ENCODE measurements at places on chromosomes 2 and 18. TPM values are rescaled to one million over a fixed set of nuclear protein-coding genes. Genes with fewer than 3 reads are reported as not detected.

DNA sequence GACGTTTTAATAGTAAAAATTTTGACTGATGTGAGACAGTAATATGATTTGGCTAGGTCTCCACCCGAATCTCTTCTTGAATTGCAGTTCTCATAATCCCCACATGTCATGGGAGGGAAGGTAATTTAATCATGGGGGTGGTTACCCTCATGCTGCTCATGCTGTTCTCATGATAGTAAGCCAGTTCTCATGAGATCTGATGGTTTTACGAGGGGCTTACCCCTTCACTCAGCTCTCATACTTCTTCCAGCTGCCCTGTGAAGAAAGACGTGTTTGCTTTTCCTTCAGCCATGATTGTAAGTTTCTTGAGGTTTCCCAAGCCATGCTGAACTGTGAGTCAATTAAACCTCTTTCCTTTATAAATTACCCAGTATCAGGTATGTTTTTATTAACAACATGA lies 327.0 kb upstream of the CDH7 start:
- H3K4me1 ChIP-seq: no peaks in the 10 kb centered on the region
- no peaks in the 10 kb centered on the region for H3K36me3 ChIP-seq
- H3K27me3 ChIP-seq: no peaks in the 10 kb centered on the region
- H3K27ac ChIP-seq: no peak overlapping the region

- no peak overlapping the region for H3K4me3 ChIP-seq
- no peak overlapping the region for H3K27ac ChIP-seq
- H3K27me3 ChIP-seq: no peaks in the 10 kb centered on the region
- no peak for DNase-seq
- no peaks in the 10 kb centered on the region for H3K36me3 ChIP-seq
Observed at GRCh38 chr2:69680001-69680675, 36.6 kb upstream of the AAK1 start.

Gene GPR35
- total RNA-seq: 2.8 TPM

Gene FRZB
- 13.8 TPM for total RNA-seq

Gene XIRP2
- total RNA-seq: not detected

- no peak overlapping the region for H3K27ac ChIP-seq
- H3K36me3 ChIP-seq: no peaks in the 10 kb centered on the region
- DNase-seq: peak; percentile 22
- H3K4me3 ChIP-seq: no peak overlapping the region
- H3K4me1 ChIP-seq: peaks cover 53% of the 10 kb centered on the region
Observed at GRCh38 chr2:28607730-28608499, 112.1 kb downstream of the PLB1 start.

GRCh38 chr2:168687314-168687713 lies 115.1 kb upstream of the NOSTRIN start:
- peaks cover 48% of the 10 kb centered on the region for H3K4me1 ChIP-seq
- peaks cover 7% of the 10 kb centered on the region for H3K36me3 ChIP-seq
- H3K4me3 ChIP-seq: no peak overlapping the region
- no peaks in the 10 kb centered on the region for H3K27me3 ChIP-seq

DNA sequence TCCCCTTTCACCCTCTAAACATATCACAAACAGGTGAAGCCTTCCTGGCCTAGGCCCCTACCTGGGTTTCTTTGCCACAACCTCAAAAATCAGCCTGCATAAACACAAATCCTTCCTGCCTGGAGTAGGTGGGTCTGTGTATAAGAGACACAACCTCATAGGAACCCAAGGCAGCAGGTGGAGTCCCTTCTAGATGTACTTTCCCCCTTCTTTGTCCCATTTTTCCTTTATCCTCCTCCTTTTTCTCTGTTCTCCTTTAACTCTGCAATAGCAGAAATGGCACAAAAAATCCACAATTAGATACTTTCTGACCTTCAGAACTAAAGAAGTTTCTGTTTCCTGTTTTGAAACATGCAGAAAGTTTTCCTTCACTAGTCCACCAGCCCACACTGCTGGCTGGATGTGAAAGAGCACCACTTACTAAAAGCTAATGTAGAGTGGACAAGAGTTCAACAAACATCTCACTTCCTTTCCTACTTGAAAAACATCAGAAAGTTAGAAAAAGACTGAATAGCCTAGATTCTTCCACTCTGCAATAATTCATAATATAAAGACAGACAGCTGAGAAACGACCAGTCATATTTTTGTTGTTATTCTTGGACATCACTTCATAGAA lies 11.2 kb downstream of the SLC40A1 start:
- H3K4me1 ChIP-seq: peaks cover 55% of the 10 kb centered on the region
- peak overlapping the region; percentile 49 for H3K4me3 ChIP-seq

Gene ZSCAN30
- total RNA-seq: 9.8 TPM

- H3K27ac ChIP-seq: peak overlapping the region; percentile 97
- H3K36me3 ChIP-seq: peaks cover 2% of the 10 kb centered on the region
- H3K4me3 ChIP-seq: no peak overlapping the region
- H3K27me3 ChIP-seq: no peaks in the 10 kb centered on the region
Observed at GRCh38 chr18:58361212-58361611, 267.7 kb downstream of the ALPK2 start.

Gene PROM2
- 1.7 TPM for total RNA-seq

- no peak overlapping the region for H3K4me3 ChIP-seq
Observed at GRCh38 chr2:15687720-15688119, 96.1 kb downstream of the DDX1 start.

DNA sequence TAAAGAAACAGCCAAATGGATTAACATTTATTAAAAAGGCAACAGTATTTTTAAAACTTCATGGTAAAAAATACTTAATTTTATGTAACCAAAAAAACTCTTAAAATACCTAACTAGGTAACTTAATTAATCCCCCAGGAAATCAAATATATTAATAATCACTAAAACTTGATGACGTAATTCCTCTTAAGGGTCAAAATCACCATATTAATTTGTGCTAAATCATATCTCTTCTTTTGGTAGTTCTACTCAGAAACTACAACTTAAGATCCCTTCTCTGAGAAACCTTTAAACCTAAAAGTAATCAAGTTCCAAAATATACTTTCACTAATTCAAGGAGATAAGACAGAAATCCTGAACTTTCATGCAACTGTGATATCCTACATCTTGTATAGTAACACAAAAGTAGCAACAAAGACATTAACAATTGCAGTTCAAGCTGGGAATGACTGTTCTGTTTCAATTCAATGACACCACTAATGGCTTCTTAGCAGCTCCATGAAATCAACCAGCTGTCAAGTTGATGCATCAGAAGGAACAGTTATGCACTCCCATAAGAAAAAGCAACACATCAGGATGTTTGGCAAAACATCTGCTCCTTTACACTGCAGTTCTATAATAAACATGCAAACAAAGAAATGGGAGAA lies 4.0 kb downstream of the BAZ2B start:
- H3K4me3 ChIP-seq: peak overlapping the region; percentile 29
- H3K27ac ChIP-seq: peak overlapping the region; percentile 97
- H3K4me1 ChIP-seq: peaks cover 38% of the 10 kb centered on the region
- DNase-seq: no peak
- no peaks in the 10 kb centered on the region for H3K36me3 ChIP-seq

GRCh38 chr18:13804305-13804704 lies 19.6 kb upstream of the MC5R start:
- peaks cover 52% of the 10 kb centered on the region for H3K27me3 ChIP-seq
- no peaks in the 10 kb centered on the region for H3K36me3 ChIP-seq
- H3K27ac ChIP-seq: no peak overlapping the region
- peaks cover 8% of the 10 kb centered on the region for H3K4me1 ChIP-seq

DNA sequence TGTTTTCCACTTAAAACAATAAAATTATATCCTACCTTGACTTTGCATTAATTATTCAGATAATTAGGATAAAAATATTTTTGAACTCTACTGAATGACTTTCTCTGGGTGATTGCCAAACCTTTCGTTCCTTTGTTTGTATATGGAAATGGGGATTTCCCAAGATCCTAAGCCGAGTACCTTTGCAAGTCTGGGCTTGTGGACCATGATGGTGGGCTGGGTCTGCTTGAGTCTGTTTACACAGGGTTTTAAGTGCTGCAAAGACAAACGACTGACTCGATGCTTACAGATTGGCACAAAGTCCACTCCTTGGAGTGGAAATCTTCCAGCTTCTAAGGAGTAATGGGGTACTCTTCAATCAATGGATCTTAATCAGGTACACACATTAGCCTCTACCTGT lies 659.5 kb downstream of the TSN start:
- no peak for DNase-seq
- H3K27ac ChIP-seq: no peak overlapping the region
- peaks cover 6% of the 10 kb centered on the region for H3K27me3 ChIP-seq
- no peak overlapping the region for H3K4me3 ChIP-seq
- peaks cover 2% of the 10 kb centered on the region for H3K36me3 ChIP-seq

Gene KIDINS220
- 68.2 TPM for total RNA-seq

DNA sequence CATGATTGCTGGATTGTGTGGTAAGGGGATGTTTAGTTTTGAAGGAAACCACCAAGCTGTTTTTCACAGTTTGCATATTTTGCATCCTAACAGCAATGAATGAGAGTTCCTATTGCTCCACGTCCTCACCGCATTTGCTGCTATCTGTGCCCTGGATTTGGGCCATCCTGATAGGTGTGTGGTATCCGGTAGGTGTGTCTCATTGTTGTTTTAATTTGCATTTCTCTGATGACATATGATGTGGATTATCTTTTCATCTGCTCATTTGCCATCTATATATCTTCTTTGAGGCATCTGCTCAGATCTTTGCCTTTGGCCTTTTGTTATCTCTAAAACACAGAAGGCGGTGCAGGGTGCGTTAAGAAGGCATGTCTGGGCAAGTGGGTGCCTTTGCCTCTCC lies 73.3 kb downstream of the LONRF2 start:
- H3K36me3 ChIP-seq: peaks cover 4% of the 10 kb centered on the region
- no peaks in the 10 kb centered on the region for H3K27me3 ChIP-seq
- peaks cover 21% of the 10 kb centered on the region for H3K4me1 ChIP-seq
- no peak overlapping the region for H3K4me3 ChIP-seq

Gene CRYGC
- not detected for total RNA-seq

- DNase-seq: peak; percentile 78
- H3K27ac ChIP-seq: no peak overlapping the region
- peaks cover 40% of the 10 kb centered on the region for H3K27me3 ChIP-seq
- H3K4me1 ChIP-seq: peaks cover 8% of the 10 kb centered on the region
Observed at GRCh38 chr18:34158881-34159690, 65.6 kb downstream of the NOL4 start.

- no peaks in the 10 kb centered on the region for H3K36me3 ChIP-seq
- DNase-seq: no peak
- peaks cover 20% of the 10 kb centered on the region for H3K4me1 ChIP-seq
- H3K27ac ChIP-seq: peak overlapping the region; percentile 85
Observed at GRCh38 chr2:19723021-19723420, 178.8 kb downstream of the TTC32 start.

DNA sequence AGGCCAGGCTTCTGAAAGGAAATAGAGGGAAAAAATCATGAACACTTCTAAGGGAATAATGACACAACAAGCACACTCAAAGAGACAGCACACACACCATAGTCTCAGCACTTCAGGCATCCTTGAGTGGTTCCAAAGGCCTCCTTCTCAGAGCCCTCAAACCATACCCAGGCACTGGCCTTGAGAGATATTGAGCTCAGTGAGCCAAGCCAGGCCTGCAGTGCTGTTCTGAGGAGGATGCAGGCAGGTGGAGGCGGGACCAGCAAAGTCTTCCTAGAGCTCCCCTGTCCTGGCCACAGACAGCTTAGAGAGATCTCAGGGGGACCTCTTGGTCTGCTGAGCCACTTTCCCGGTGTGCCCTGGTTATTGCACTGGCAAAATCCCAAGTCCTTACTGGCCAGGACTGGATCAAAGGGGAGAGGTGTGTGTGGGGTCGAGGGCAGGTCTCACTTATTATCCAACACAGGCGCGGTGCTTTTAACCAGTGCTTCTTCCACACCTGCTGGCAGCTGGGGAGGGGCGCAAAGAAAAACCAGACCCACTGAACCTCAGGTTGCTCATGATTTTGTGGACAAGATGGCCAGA lies 86.8 kb upstream of the HAAO start:
- H3K27ac ChIP-seq: no peak overlapping the region
- H3K4me3 ChIP-seq: no peak overlapping the region
- H3K36me3 ChIP-seq: no peaks in the 10 kb centered on the region

GRCh38 chr2:120932472-120932871 lies 196.8 kb downstream of the GLI2 start:
- peaks cover 65% of the 10 kb centered on the region for H3K4me1 ChIP-seq
- H3K36me3 ChIP-seq: peaks cover 17% of the 10 kb centered on the region
- no peaks in the 10 kb centered on the region for H3K27me3 ChIP-seq

Gene SS18
- total RNA-seq: 86.7 TPM

- no peaks in the 10 kb centered on the region for H3K27me3 ChIP-seq
- no peak overlapping the region for H3K4me3 ChIP-seq
- DNase-seq: no peak
- H3K4me1 ChIP-seq: peaks cover 35% of the 10 kb centered on the region
- peaks cover 13% of the 10 kb centered on the region for H3K36me3 ChIP-seq
Observed at GRCh38 chr2:65070172-65070830, 14.1 kb downstream of the CEP68 start.

Gene KCNF1
- total RNA-seq: not detected

DNA sequence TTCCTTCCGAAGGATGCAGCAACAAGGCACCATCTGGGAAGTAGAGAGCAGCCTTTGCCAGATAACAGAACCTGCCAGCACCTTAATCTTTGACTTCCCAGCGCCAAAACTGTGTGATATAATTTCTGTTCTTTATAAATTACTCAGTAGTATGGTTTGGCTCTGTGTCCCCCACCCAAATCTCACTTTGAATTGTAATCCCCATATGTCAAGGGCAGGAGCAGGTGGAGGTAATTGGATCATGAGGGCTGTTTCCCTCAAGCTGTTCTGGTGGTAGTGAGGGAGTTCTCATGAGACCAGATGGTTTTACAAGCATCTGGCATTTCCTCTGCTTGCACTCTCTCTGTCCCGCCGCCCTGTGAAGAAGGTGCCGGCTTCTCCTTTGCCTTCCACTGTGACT lies 899.9 kb downstream of the TRIB2 start:
- DNase-seq: no peak
- H3K36me3 ChIP-seq: no peaks in the 10 kb centered on the region
- H3K4me3 ChIP-seq: no peak overlapping the region
- no peak overlapping the region for H3K27ac ChIP-seq
- no peaks in the 10 kb centered on the region for H3K27me3 ChIP-seq

- H3K27ac ChIP-seq: no peak overlapping the region
- DNase-seq: no peak
- H3K27me3 ChIP-seq: no peaks in the 10 kb centered on the region
- peaks cover 10% of the 10 kb centered on the region for H3K36me3 ChIP-seq
- H3K4me1 ChIP-seq: peaks cover 4% of the 10 kb centered on the region
- no peak overlapping the region for H3K4me3 ChIP-seq
Observed at GRCh38 chr18:6866552-6867085, 137.1 kb downstream of the ARHGAP28 start.

DNA sequence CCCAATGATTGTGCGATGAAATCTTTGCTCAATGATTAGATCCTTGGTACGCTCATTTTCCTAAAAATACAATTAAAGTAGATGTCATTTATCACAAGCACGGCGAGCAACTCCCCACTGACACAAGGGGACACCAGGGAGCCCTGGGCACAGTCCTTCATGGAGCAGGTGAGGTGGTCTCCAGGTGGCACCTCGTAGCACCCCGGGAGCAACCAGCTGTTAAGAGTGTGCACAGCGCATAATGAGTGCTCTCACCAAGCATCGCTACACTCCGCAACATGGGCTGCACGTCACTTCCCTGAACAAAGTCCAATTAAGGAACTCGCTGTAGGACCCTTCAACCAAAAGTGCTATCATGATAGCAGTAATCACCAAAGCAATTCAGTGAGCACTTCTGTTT lies 59.8 kb downstream of the ANO7 start:
- DNase-seq: no peak
- no peaks in the 10 kb centered on the region for H3K4me1 ChIP-seq
- no peak overlapping the region for H3K27ac ChIP-seq
- H3K4me3 ChIP-seq: no peak overlapping the region
- H3K27me3 ChIP-seq: no peaks in the 10 kb centered on the region

Gene HSPE1
- total RNA-seq: 55.2 TPM
